Left hindlimb (tissue), 1 donor: ENCODE measurements at places on chromosomes 2 and 18.
A peak's percentile ranks its signal among the peaks of the same experiment; 100 is the strongest.

DNA sequence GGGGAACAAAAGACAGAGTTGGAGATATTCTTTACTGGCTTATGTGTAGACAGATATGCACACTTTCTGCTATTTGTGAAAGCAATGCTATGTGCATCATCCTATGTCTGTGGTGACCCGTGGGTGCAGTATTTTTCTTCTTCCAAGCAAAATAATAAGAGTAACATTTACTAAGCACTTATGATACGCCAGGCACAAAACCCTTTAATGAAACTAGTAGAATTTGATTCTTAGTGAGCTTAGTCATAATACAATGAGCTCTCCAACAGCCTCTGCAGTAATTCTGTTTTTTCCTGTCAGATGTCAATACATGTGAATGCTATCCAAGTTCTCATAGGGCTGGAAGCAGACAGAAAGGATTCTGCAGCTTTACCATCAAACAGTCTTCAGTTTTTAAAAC is 130.6 kb downstream of the RAD51AP2 start:
- DNase-seq: no peak

DNA sequence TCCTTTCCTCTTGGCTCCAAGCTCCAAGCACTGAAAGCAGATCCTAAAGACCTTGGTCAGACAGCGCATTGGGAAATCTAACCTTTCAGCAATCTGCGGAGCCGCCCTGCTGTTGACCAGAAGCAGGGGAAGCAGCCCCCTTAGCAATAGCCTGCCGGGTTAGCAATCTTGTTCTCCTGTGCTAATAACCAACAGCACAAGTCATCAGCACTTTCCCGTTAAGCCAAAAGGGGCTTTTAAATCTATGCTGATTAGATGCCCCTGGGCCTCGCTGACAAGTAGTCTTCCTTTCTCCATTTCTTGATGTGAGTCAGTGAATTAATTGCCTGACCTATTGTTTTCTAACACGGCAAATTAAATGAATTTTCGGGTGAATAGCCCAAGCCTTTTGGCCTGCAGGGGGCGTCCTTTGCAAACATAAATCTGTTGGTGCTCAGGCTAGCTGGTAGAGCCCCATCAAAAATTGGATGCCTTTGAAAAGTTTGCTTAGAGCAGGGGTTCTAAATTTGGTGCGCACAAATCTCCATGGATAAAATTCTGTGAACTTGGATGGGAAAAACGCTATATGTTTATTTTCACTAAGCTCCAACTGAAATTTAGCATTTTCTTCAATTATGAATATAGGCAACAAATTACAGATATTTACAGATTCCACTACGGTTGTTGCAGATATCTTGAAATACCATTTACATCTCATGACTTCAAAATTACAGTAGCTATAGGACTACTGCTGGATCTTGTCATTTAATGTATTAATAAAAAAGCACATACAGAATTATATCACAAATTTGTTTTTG is 24.6 kb downstream of the MAIP1 start:
- peak; percentile 83 for DNase-seq

DNA sequence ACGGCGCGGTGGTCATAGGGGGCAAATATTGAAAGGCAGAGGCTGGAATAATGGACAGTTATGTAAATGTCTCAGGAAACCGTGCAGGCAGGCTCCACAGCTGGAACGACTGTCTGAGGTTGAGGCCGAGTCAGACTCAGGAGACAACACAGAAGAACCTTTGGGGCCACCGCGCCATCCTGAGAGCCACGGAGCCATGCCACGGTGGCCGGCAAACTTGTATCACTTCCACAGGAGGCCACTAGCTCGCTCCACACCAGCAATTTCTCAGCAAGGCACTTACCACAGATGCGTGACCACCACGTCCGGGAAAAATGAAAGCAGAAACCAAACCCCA is 156.7 kb upstream of the SALL3 start:
- DNase-seq: no peak

DNA sequence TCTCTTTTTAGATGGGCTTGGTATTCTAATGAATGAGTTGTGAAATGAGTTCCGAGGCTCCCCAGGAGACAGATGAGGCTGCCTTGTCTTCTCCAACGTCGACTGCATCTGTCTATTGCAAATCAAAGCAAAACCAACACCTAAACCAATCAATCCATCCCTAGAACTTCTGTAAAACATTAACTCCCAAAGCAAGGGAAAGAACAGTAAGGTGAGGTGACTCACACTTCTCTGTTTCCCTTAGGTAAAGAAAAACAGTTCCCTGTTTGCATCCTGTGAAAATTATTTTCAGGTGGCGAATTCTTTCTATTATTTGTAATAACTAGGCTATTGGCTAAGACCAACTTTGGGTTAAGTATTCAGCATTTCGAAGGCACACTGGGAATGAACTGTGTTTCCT is 249.4 kb downstream of the EPHA4 start:
- DNase-seq: no peak

DNA sequence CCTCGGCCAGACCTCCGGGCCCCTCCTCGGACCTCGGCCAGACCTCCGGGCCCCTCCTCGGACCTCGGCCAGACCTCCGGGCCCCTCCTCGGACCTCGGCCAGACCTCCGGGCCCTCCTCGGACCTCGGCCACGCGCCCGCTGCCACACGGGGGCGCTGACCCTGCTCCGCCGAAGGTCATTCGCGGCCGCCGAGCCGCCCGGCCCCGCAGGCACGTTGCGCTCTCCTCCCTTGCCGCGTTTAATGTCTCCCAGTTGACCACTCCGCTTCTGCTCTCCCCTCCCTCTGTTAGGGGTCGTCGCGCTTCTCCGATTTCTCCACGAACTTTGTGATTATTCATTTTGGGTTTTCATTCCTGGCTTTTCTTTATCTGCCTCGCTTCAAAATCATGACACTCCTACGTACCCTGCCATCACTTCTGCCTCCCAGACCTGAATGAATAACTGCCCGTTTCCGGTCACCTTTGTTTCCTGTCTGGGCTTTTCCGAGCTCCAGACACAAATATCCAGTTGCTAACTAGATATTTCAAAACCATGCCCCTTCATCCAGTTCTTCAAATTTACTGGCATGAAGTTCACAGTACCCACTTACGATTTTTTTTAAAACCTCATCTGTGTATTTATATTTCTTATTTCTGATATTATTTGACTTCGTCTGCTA is 14.8 kb upstream of the COLEC12 start:
- no peak for DNase-seq

DNA sequence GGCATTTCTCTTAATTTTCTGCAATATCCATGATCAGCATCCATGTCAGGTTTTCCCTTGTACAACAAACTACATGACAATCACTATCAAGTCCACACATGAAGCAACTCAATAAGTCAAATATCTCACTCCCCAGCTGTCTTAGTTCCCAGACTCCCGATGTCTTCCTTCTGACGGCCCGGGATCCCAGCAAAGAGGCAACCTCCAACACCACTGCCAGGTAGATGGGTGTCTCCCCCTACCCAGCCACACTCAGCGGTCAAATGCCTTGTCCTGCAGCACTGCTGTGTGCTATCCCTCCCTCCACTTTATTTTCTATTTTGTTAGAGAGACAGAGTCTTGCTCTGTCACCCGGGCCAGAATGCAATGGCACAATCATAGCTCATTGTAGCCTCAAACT is 23.3 kb downstream of the TRABD2A start:
- no peak for DNase-seq

- DNase-seq: no peak
Observed at GRCh38 chr2:157902692-157903091, 26.6 kb upstream of the ACVR1 start.

GRCh38 chr2:38966006-38966405 is 76.3 kb downstream of the ARHGEF33 start:
- DNase-seq: no peak

- no peak for DNase-seq
Observed at GRCh38 chr2:128636802-128637147, 318.1 kb upstream of the HS6ST1 start.
